ENCODE measurements at places on chromosomes 2 and 18.

DNA sequence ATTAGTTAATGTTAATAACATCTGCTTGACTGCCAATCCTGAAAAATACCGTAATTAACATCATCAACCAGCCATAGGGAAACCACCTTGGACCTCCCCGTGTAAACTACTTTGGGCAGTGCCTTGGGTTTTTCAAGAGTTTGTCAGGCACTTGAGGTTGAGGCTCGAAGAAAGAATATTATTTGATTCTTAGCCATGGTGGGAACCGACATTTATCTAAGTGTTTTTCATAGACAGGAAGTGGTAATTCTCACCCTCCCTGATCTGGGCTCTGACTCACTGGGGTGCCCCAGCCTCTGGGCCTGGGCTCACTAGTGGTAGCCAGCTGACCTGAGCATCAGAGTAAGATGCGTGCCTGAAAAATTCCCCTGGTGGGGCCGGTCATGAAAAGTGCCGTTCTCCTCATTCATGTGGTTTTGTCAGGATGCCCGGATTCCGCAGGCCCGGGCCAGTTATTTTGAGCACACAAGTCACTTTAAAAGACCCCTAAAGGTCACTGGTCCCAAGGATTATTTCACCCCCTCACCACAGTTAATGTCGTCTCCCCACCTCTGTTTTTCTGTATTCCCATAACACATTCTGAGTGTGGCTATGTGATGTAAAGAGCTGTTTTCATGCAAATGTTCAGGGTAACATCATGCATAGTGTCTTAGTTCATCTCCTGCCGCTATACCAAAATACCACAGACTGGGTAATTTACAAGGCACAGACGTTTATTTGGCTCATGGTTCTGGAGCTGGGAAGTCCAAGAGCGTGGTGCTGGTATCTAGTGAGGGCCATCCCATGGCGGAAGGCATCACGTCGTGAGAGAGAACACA is 21.6 kb upstream of the SPATA3 start:
- no peak for DNase-seq

DNA sequence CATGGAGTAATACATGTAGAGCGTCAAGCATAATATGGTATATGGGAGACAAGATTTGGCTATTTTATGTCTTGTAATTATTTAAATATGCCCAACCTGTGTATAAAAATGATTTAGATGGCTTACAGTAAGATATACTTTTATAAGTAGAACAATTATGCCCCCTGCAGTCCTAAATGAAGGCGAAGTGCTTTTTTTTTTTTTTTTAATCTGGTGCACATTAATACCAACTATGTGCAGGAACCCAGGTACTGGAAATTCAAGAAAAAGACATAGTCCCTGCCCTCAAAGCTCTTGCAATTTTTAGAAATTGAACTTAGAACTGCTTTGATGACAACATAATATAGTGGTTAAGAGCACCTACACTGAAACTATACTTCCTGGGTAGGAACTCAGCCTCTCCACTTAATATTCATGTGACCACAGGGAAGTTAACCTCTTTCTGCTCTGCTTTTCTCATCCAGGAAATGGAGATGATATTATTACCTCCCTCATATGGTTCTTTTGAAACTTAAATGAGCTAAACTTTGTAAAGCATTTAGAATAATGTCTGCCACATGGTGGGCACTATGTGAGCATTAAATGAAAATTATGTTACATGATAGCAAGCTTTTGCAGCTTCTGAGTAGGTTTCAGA is 38.1 kb downstream of the AFTPH start:
- no peak for DNase-seq

DNA sequence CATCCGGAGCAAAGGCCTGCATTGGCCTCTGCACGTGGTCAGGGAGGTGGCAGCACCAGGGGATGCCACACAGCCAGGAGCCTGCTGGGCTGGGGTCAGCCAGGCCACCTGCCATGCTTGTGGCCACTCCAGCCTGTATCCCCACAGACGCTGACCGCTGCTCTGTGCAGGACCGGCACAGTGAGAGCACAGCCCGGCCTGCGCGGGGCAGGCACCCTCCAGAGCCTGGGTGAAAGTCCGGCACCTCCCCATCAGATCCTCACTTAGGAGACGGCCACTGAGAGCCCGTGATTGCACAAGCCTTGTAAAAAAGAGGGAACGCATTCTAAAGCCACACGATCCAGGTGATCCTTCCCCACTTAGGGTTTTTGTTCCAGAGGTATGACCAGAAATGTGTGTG is 42.2 kb downstream of the TWIST2 start:
- DNase-seq, result no peak

- no peak for DNase-seq
Measured at GRCh38 chr2:2640371-2640770, 309.3 kb upstream of the MYT1L start.

DNA sequence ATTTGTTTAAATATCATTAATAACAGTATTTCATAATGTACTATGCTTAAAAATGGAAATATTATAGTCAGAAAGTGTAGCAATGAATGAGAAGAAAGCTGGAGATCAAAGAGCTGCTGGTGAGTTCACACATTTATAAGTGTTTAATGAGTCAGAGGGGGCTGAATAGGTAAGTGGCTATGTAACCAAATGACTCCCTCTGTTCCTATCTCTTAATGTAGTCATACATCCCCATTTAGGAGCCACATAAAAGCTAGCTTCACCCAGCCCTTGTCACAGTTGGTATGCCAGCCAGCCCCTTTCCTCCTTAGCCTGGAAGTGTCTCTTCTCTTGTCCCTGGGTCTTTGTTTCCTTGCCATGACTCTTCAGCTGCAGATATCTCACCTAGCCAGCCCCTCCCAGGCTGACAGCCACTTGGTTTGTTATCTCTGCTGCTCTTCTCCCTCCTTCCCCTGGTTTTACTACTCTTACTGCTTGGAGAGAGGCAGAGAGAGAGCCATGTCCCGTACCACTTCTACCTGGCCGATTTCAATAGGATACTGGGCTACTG is 438.6 kb upstream of the HNMT start:
- no peak for DNase-seq

DNA sequence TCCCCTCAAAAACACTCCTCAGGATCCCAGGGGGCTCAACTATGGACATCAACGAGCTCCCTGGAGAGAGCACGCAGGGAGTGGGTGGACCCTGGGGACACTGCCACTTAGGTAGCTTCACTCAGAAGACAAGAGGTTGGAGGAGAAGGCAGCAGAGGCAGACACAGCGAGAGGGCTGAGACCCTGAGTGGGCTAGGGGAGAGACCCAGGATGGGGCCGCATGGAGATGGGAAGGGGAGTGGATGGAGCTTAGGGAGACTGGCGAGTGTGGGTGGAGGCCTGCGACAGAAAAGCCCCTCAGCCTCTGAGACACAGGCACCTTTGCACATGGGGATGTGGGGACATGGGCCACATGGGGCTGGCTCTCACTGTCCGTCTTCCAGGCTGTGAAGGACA is 70.9 kb downstream of the ASB1 start:
- no peak for DNase-seq

DNA sequence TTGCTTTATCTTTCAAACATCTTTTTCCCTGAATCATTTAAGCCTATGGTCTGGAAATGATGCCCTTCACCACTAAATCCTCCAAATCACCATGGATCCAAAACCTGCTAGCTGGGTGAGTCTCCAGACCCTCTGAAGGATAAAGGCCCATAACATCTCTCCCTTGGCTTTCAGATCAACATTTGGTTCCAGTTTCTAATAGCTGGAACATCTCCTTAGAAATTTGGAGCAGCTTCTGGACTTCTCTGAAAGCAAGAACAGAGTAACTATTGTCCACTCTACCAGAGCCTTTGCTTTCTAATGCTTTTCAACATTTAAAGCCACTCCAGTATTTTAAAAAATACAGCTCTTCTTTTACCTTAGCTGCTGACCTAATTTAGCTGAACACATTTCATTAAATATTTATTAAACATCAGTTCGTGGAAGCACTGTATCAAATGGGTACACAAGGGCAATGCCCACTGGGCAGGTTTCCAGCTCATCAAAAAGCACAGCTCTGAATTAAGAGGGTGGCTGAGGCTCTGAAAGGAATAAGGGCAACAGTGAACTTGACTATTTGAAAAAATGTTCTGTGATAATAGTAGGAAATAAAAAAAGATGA is 75.3 kb downstream of the GALNT3 start:
- no peak for DNase-seq

DNA sequence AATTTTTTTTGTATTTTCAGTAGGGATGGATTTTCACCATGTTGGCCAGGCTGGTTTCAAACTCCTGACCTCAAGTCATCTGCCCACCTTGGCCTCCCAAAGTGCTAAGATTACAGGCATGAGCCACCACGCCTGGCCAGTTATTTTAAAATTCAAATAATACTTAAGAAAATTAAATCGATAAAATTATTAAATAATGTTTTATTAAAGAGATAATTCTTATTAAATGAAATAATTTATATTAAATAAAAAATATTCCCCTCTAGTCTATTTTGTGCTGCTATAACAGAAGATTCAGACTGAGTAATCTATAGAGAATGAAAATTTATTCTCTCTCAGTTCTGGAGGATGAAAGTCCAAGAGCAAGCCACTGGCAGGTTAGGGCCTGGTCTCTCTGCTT is 61.2 kb downstream of the PDK1 start:
- no peak for DNase-seq

- no peak for DNase-seq
Measured at GRCh38 chr2:241817126-241817820, 8.3 kb downstream of the NEU4 start.

DNA sequence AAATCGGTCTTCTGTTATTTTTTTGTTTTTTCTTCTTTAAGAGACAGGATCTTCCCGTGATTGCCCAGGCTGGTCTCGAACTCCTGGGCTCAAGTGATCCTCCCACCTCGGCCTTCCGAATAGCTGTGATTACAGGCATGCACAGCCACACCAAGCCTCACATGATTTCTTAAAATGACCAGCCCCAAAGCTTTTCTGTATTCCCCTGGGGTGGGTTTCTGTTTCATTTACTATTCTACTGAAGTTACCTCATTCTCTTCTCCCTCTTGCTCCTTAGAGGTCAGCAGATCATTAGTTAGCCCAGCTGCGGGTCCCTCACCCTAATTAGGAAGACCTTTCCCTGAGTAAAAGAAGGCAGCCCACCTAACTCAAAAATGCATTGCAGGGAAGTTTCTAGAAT is 27.6 kb downstream of the SLC1A4 start:
- DNase-seq, result no peak

DNA sequence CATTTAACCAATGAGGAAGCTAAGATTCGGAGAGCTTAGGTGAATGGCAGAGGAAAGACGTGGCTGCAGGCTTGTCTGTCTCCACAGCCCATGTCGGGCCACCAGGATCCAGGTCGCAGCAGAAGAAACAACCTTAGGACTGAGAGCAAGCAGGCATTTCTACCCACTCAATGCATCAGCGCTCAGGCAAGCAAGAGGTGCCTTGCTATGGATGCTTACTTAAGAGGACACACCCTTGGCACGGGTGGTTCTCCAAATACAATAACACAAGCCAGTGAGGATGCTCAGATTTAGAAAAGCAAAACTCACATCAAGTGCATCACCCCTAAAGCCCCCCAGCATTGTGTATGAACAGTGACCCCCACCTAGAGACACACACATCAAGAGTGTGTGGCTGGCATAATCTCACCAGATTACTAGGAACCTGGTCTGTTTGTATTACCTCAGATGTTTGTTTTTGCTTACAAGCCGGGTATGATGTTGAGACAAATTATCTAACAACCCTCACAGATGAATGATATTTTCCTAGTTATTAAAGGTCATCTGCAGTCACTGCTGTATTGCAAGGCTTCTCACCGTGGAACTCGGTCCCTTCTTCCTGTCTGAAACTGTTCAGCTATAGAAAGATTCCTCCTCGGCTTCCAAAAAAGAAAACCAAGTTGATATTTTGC is 34.2 kb upstream of the NPAS2 start:
- no peak for DNase-seq

DNA sequence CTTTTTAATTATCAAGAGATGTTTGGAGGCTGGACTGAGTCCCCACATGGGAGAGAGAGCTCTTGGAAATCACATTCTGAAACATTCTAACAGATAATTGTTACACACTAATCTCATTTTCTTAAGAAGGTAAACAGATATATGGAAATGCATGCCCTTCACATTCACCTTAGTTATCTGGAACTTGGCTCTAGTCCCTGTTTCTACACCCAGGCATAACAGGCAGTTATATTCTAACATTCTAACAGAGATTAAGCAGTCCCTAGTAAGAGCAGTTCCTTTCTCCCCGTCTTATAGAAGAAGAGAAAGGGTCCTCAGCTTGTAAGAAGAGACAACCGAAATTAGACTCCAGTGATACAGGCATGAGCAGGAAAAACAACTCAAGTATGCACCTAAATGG is 385.4 kb downstream of the SOX11 start:
- DNase-seq, result no peak

- no peak for DNase-seq
Measured at GRCh38 chr2:163859951-163860350, 124.1 kb upstream of the FIGN start.

DNA sequence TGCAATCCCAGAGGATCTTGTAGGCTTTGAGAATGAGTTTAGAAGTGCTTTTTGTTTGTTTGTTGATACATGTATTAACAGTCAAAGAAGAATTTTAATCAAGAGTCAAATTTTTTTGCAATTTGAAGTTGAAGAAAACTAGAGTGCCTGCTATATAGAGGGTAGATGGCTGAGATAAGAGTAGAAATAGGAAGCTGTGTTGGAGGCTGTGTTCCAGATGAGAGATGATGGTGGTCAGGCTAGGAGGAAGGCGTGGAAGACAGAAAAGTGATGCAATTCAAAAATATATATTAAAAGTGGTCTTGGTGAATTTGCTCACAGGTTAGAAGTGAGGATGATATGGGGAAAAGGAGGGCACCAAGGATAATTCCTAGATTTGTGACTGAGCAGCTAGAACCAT is 978.3 kb downstream of the BCL11A start:
- no peak for DNase-seq

DNA sequence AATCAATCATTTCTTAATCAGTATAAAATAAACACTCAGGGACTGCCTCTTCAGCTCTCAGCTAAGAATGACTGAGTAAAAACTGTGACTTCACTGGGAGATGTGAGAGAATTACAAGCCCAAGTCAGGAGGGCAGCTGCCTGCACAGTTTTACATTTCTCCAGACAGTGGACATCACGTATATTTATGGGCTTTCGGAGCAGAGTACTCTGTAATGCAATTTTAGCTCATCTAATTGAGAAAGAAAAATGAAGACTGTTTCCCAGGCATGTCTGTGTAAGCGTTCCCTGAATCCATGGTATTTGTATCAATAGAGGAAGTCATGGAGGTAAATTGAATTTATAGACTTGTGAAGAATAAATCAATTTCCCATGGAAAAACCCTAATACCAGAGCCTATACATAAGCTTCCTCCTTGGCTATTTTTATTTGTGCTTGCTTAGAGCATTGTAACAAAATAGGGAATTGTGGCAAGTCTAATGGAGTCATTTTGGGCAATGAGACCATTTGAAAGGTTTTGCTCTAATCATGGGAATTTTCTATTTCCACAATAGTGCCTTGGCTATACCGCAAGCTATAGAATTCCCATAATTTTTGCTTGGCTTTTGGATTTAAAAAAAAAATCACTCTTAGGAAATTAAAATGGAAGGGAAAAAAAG is 87.2 kb downstream of the SLC5A7 start:
- DNase-seq, result no peak

Data from stimulated activated CD4-positive, alpha-beta T cell treated with anti-CD3 and anti-CD28 coated beads, TNF-alpha, amount 100 ng/mL, for 4 hours (primary cell).